Stimulated activated CD4-positive, alpha-beta T cell treated with anti-CD3 and anti-CD28 coated beads, Interleukin-1b, Interleukin-23, amount 100 ng/mL, for 4 hours (primary cell): ENCODE measurements at places on chromosomes 6 and 20.

- DNase-seq: no peak
Measured at GRCh38 chr6:163389354-163389753, 25.2 kb upstream of the QKI start.

- DNase-seq: no peak
Measured at GRCh38 chr20:22374066-22374465, 210.3 kb downstream of the FOXA2 start.

- DNase-seq: no peak
Measured at GRCh38 chr20:36158160-36158741, 3.7 kb downstream of the EPB41L1 start.

GRCh38 chr6:169075915-169076654 is 177.6 kb downstream of the THBS2 start:
- no peak for DNase-seq

DNA sequence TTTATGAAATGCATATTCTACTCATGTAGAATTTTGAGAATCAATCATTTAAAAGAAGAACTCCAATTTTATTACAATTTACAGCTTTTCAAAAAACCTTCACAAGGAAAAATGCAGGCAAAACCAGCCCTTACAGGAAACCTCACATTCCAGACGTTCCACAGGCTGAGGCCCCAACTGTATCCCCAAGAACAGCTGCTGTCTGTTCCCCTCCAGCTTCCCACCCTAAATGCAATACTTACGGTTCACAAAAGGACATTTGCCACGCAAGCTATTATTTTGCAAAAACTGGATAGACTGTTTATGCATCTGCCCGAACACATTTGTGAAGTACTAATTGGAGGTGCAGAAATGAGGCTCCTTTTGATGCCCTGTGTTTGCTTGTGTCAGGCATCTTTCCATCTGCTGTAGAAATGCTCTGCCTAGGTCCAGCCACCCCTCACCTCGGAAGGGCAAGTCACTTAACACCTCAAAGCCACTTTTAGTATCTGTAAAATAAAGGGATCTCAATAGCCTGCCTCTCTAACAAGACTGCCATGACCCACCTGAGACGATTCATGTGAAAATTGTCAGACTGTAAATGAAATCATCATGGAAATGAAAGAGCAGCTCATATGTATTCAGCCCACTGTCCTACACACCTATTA is 26.5 kb downstream of the PDE10A start:
- DNase-seq: no peak

DNA sequence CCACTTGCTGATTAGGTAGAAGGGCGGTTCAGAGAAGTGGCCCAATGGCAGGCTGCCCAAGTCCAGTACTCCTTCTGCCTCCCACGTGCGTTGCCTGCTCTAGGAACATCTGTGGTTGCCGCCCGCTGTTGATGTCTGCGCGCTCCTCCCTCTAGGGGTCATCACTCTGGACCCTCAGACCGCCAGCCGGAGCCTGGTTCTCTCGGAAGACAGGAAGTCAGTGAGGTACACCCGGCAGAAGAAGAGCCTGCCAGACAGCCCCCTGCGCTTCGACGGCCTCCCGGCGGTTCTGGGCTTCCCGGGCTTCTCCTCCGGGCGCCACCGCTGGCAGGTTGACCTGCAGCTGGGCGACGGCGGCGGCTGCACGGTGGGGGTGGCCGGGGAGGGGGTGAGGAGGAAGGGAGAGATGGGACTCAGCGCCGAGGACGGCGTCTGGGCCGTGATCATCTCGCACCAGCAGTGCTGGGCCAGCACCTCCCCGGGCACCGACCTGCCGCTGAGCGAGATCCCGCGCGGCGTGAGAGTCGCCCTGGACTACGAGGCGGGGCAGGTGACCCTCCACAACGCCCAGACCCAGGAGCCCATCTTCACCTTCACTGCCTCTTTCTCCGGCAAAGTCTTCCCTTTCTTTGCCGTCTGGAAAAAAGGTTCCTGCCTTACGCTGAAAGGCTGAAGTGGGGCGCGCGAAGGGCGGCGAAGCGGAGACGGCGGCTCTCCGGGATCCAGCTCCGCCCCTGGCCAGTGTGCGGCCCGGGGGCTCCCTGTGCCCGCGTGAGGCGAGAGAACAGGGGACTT is 8.5 kb downstream of the TRIM15 start:
- DNase-seq: no peak

GRCh38 chr6:43950051-43950605 is 177.1 kb downstream of the MRPL14 start:
- no peak for DNase-seq

DNA sequence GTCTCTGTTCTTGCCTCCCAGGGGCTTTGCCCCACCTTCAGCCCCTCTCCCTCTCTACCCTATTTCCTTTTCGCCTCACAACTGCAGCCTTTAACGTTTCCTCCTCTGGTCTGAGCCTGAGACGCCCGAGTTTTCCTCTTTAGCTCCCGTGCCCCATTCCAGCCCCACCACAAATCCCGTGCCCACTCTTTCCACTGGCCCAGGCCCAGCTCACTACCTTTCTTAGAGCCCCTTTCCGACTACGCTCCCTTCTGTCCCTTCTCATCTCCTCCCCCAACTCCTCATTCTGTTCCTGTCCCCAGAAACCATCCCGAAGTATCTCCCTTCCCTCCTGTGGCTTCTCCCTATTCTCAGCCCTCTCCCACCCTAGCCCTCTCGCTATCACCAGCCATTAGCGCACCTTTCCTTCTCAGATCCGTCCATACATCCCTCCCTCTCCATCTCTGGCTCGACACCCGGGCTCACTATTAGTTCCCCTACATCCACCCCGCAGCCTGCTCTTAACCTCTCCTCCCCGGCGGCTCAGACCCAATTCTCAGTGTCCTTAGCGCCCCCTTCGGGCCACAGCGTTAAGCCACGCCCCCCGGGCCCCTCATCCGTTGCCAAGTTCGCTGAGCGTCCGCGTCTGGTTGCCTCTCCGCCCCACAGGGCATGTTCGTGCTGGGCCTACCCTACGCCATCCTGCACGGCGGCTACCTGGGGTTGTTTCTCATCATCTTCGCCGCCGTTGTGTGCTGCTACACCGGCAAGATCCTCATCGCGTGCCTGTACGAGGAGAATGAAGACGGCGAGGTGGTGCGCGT is 2.7 kb downstream of the SLC32A1 start:
- DNase-seq: peak; percentile 51

- DNase-seq: no peak
Measured at GRCh38 chr6:154329350-154330170, 27.0 kb downstream of the IPCEF1 start.

- DNase-seq: no peak
Measured at GRCh38 chr6:125357515-125358256, 55.9 kb upstream of the HDDC2 start.

GRCh38 chr20:2706688-2707352 is 14.2 kb downstream of the EBF4 start:
- DNase-seq: no peak
